ENCODE measurements at places on chromosomes 1 and 21. TPM values are rescaled to one million over a fixed set of nuclear protein-coding genes. Genes with fewer than 3 reads are reported as not detected.
A peak's percentile ranks its signal among the peaks of the same experiment; 100 is the strongest.

Gene SPRR2G
- not detected for total RNA-seq

Gene ELAPOR1
- 5.3 TPM for total RNA-seq

Gene FALEC
- 0.60 TPM for total RNA-seq

Gene ELOVL1
- 51.3 TPM for total RNA-seq

Gene DCST1
- not detected for total RNA-seq

Gene PTGS2
- not detected for total RNA-seq

Gene C1orf226
- total RNA-seq, result 0.06 TPM

DNA sequence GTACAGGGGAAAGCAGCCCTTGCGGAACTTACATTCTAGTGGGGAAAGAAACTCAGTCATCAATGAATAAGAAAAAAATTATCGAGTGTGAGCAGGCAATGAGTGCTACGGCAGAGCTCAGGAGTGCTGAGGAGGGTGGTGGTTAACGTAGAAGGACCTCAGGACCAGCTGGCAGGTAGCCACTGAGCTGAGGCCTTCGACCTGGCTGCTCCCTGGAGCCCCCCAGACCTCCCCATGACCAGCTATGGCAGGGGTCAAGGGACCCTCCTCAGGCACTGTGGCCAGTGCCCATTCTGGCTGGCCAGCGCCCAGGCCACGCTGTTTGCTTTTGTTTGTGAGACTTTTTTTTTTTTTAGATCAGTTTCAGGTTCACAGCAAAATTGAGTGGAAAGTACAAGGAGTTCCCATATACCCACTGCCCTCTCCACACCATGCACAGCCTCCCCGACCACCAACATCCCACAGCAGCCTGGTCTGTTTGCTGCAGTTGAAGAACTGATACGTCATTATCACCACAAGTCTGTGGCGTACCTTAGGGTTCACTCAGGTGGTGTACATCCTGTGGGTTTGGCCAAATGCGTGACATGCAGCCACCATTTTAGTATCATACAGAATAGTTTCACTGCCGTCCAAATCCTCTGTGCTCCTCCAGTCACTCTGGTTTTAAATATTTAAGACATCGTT is 11.8 kb upstream of the TTC22 start:
- no peaks in the 10 kb centered on the region for H3K27me3 ChIP-seq
- peaks cover 19% of the 10 kb centered on the region for H3K4me1 ChIP-seq
- H3K27ac ChIP-seq, result peak overlapping the region; percentile 62
- H3K36me3 ChIP-seq, result no peaks in the 10 kb centered on the region
- H3K4me3 ChIP-seq, result peak overlapping the region; percentile 17

DNA sequence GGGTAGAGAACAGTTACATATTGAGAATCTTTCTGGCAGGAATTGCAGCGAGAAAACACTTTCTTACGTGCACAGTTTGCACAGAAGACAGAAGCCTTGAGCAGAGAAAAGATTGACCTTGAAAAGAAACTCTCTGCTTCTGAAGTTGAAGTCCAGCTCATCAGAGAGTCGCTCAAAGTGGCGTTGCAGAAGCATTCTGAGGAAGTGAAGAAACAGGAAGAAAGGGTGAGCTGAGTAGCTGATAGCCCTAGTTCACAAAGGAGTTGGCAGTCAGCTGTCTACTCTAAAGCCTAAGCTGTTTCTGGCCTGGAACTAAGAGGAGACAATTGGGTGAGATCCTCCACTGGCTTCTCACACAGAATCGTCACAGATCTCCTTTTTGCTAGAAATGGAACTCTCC is 20.3 kb upstream of the SH3BGRL3 start:
- H3K27me3 ChIP-seq, result no peaks in the 10 kb centered on the region
- no peaks in the 10 kb centered on the region for H3K4me1 ChIP-seq
- no peak overlapping the region for H3K4me3 ChIP-seq
- H3K27ac ChIP-seq, result no peak overlapping the region
- peaks cover 54% of the 10 kb centered on the region for H3K36me3 ChIP-seq
- no peak for DNase-seq

DNA sequence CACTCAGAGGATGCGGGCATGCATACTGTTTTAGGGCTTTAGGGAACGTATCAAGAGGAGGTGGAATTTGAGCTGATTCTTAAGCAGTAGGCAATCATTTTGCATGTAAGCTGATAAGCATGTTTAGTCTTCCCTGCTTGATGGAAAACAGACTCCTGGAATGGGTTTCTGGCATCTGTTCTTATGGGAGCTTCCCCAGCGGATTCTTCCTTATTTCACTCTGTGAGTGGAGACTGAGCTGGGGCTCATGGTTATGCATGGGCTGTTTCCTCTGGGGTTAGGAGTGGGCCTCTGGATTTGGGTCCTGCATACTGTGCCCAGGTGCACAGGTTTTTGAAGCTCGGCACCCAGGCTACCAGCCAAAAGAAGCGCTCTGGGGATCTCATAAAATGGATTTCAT is 93.4 kb downstream of the DIRAS3 start:
- H3K27me3 ChIP-seq, result peaks cover 2% of the 10 kb centered on the region
- H3K27ac ChIP-seq, result no peak overlapping the region
- no peaks in the 10 kb centered on the region for H3K36me3 ChIP-seq
- DNase-seq, result no peak
- no peak overlapping the region for H3K4me3 ChIP-seq

DNA sequence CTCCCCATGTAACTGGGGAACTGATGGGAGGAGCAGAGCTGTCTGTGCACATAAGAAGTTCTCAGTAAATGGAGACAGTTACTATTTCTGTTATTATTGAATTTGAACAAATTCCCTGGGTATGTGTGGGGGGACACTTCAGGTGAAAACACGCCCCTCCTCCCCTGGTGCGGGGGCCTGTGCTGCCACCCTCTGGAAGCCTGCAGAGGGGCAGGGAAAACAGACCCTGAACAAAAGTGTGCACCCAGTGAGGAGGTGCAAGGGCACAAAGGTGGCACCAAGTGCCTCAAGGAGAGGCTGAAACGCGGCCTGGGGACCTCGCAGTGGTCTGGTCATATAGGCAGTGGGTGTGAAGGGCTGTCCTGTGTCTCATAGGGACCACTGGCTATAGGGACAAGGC is 18.2 kb upstream of the NADK start:
- no peak overlapping the region for H3K27ac ChIP-seq
- H3K4me1 ChIP-seq, result peaks cover 14% of the 10 kb centered on the region
- H3K27me3 ChIP-seq, result no peaks in the 10 kb centered on the region

DNA sequence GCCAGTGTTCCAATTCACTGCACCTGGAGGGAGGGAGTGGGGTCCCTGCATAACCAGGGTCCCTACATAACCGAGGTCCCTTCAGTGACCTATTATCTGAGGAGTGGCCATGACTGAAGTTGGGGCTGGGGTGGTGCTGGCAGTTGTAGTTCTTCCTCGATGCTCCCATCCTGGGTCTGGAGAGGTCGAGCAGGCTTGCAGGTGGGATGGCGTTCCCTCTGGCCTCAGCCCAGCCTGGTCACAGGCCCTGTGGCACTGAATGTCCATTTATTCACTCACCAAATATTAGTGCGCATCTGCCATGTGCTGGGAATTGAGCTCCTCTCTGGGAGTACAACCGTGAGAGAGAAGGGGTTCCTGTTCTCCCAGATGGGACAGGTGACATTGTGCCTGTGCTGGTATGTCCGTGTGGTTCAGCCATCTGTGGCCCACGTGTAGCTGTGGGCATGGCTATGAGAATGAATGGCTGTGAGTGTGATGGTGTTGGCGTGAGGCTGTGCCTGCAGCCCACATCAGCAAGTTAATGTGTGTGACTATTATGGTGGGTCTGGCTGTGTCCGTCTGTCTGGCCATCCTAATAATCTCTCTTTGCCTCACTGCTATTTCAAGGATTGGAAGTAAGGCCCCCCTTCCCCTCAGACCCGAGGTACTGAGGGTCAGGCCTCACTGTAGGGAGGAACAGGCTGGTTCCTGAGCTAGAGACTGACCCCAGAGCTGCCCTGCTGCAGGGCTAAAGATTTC is 3.9 kb upstream of the SLC6A9 start:
- no peak overlapping the region for H3K27ac ChIP-seq

- no peak overlapping the region for H3K27ac ChIP-seq
- DNase-seq, result no peak
- no peaks in the 10 kb centered on the region for H3K27me3 ChIP-seq
- H3K36me3 ChIP-seq, result no peaks in the 10 kb centered on the region
Observed at GRCh38 chr1:214842856-214843255, 239.7 kb upstream of the KCNK2 start.

- H3K27me3 ChIP-seq, result no peaks in the 10 kb centered on the region
- H3K4me1 ChIP-seq, result no peaks in the 10 kb centered on the region
- no peaks in the 10 kb centered on the region for H3K36me3 ChIP-seq
- H3K27ac ChIP-seq, result no peak overlapping the region
Observed at GRCh38 chr1:72837781-72838180, 555.4 kb upstream of the NEGR1 start.

DNA sequence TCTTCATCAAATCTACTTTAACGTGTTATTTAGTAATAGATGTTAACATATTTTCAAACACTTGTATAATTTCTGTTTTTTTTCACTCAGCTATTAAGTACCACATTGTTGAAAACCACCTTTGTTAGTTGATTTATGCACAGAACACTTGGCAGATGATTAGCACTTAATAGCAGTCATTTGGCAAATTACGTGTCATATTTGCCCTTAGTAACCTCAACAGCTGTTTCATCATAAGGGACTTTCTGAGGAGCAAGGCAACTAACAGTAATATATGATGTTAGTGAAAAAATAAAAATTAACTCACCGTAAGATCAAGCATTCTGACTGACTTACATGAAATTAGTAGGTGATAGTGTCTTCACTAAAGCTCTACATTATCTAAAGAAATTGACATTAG is 186.4 kb downstream of the HMCN1 start:
- H3K27me3 ChIP-seq, result no peaks in the 10 kb centered on the region
- H3K27ac ChIP-seq, result no peak overlapping the region
- no peaks in the 10 kb centered on the region for H3K36me3 ChIP-seq
- H3K4me1 ChIP-seq, result no peaks in the 10 kb centered on the region
- DNase-seq, result no peak

DNA sequence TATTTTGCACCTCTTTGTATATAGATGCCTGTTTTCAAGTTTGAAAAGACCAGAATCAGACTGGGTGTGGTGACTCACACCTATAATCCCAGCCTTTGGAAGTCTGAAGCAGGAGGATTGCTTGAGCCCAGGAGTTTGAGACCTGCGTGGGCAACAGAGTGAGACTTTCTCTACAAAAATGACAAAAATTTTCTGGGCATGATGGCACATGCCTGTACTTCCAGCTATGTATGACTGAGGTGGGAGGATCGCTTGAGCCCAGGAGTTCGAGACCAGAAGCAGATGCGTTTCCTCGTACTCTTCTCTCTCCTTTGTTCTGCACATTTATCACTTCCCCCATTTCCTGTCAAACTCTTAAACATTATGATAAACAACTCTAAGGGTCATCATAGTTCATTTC is 310.0 kb upstream of the SNX7 start:
- DNase-seq, result no peak
- H3K36me3 ChIP-seq, result no peaks in the 10 kb centered on the region
- H3K27me3 ChIP-seq, result peaks cover 3% of the 10 kb centered on the region
- H3K4me3 ChIP-seq, result no peak overlapping the region

DNA sequence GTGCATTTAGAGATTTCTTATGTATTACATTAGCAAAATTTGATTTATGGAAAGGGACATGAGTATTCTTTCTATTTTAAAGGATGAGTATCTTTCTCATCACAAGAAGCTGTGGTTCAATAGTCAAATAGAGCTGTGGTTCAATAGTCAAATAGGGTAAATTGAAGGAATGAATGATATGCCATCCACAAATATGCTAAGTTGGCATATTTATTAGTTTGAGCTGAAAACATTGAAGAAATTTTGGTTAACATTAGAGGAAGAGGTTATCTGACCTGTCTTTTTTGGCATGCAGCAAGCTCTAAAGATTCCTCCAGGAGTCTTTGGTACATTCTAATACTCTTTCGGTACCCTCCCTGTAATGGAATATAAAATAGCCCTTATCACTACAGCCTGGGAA is 4.8 kb downstream of the OR2L8 start:
- H3K4me3 ChIP-seq, result no peak overlapping the region
- H3K27ac ChIP-seq, result no peak overlapping the region
- no peak for DNase-seq

DNA sequence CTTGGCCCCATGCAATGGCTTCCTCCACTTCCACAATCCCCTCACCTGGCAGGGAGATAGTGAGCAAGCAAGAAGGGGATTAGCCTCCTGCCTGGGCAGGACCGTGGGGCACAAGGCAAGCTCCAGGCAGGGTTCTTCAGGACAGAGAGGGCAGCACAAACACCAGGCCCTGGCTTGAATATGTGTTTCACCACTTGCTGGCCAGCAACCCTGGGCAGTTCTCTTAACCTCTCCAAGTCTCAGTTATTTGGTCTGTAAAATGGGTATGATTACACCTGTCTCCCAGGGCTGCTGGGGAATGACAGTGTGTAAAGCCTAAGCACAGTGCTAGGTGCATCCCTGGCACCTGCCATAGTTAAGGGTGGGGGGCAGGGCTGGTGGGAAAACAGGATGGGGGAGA is 31.9 kb downstream of the H3-3A start:
- peaks cover 22% of the 10 kb centered on the region for H3K27me3 ChIP-seq
- H3K4me3 ChIP-seq, result no peak overlapping the region
- peak; percentile 7 for DNase-seq

DNA sequence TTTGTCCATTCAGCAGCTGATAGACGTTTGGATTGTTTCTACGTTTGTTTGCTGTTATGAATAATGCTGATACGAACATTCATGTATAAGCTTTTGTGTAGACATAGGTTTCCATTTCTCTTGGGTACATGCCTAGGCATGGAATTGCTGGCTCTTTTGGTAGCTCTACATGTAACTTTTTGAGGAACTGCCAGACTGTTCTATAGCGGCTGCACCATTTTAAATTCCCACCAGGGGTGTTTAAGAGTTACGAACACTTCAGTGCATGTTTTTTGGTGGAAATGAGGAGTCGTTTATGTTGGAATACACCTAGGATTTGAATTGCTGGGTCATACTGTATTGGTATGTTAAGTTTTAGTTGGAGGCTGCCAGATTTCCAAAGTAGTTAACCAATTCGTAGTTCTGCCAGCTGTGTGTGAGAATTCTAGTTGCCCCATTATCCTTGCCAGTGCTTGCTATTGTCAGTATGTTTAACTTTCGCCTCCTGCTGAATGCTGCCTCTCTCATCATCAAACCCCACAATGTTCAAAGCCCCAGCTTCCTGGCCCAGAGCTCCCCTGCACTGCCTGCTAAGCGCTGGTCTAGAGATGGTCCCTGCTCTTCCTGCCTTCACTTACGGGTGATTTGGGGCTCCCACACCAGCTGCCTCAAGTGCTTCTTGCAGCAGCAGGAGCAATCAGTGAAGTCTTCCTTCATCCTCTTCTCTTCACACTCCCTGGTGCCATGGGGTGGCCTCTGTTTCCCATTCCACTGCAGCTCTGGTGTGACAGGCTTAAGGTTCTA is 81.0 kb downstream of the MAN1C1 start:
- H3K36me3 ChIP-seq, result peaks cover 4% of the 10 kb centered on the region
- no peaks in the 10 kb centered on the region for H3K27me3 ChIP-seq
- no peak overlapping the region for H3K4me3 ChIP-seq
- H3K27ac ChIP-seq, result no peak overlapping the region

- peaks cover 10% of the 10 kb centered on the region for H3K36me3 ChIP-seq
- no peaks in the 10 kb centered on the region for H3K27me3 ChIP-seq
- H3K4me3 ChIP-seq, result no peak overlapping the region
Observed at GRCh38 chr1:2152954-2153353, 41.6 kb downstream of the FAAP20 start.

GRCh38 chr1:200889571-200889970 is 5.1 kb upstream of the INAVA start:
- H3K36me3 ChIP-seq, result peaks cover 4% of the 10 kb centered on the region
- H3K27me3 ChIP-seq, result peaks cover 33% of the 10 kb centered on the region
- H3K4me1 ChIP-seq, result peaks cover 62% of the 10 kb centered on the region
- H3K27ac ChIP-seq, result peak overlapping the region; percentile 52
- no peak for DNase-seq

GRCh38 chr1:3590139-3590763 is 21.1 kb downstream of the MEGF6 start:
- no peaks in the 10 kb centered on the region for H3K27me3 ChIP-seq
- DNase-seq, result no peak
- H3K27ac ChIP-seq, result no peak overlapping the region
- H3K36me3 ChIP-seq, result no peaks in the 10 kb centered on the region
- H3K4me3 ChIP-seq, result no peak overlapping the region
